ENCODE measurements at places on chromosomes 4 and X.

GRCh38 chr4:10033191-10033881, 12.0 kb upstream of the SLC2A9 start:
- DNase-seq, result no peak

DNA sequence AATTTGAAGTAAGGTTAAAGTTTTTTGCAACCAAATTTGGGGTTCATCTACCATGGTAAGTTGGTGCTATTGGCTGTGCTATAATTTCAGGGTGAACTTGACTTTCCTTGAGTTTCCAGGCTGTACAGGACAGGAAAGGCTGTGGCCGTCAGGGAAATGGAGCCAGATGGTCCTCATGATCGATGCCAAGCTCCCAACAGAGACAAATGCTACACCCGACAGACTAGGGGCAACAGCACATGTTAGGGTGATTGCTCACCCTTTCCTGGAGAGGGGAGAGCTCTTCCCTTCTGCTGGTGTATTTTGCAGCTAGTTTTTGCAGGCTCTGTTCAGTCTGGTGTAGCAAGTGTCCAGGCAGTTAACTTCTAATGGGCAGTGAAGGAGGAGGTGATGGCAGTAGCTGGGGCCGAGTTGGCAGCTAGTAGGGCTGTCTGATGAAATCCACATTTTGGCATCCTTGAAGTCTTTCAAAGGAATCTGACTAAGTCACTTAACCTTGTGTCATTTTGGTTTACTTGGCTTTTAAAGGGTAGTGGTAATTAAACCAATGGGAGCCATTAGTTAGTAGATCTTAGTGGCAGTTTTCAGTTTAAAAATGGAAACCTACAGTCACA, 47.8 kb downstream of the GAB1 start:
- DNase-seq, result no peak

GRCh38 chr4:176654565-176655216, 138.0 kb downstream of the VEGFC start:
- no peak for DNase-seq

- DNase-seq, result no peak
These were observed 47.0 kb upstream of the FAT1 start for GRCh38 chr4:186770481-186771175.

DNA sequence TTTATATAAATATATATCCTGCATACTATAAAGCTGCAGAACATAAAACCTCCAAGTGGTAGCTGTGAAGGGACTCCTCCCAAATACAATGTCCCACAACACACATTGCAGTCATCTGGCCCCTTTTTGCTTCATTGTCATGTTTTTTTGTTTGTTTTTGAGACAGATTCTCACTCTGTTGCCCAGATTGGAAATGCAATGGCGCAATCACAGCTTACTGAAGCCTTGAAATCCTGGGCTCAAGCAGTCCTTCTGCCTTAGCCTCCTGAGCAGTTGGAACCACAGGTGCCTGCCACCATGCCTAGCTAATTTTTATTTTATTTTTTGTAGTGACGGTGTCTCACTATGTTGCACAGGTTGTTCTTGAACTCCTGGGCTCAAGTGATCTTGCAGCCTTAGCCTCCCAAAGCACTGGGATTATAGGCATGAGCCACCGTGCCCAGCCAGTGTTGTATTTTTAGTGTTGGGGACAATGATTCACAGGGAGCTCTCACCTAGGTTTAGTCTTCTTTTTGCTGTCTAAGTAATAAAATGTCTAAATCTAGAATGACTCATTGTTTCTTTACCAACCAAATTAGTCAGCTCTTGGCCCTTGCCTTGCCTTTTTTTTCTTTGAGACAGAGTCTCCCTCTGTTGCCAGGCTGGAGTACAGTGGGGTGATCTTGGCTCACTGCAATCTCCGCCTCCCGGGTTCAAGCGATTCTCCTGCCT, 24.0 kb upstream of the XIAP start:
- no peak for DNase-seq

GRCh38 chr4:7801001-7801400, 138.7 kb downstream of the AFAP1 start:
- DNase-seq, result no peak

- no peak for DNase-seq
These were observed 19.6 kb upstream of the MYOZ2 start for GRCh38 chr4:119116021-119116420.

DNA sequence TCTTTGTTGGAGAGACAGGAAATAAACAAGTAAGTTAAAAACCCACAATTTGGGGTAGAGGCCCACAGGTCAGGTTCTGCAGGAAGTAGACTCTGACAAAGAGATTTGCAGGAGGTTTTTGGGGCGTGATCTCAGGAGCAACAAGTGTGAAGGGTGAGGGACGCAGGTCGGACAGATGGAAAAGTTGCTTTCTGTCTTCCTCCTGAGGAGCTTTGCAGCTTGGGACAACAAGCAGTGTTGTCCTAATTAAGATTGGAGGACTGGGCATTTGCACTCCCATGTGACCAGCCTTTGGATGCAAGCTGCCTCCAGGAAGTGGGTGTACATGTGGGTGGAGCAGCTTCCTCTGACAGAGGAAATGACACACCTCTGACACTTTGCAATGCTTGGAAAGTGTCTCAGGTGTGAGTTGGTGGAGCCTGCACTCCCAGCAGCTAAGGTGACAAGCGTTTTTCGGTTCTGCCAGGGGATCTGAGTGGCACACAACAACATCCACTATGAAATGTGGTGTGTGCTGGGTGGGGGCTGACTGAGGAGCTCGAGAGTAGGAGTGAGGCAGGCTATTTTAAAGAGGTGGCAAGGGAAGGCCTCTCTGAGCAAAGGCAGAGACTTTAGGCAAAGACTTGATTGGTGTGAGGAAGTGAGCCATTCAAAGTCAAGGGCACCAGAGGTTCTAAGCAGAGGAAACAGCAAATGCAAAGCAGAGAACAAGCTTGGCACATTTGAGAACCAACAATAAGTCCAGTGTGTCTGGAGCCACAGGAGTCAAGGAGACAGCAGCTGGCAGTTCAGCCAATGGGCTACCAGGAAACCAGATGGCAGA, 339.8 kb upstream of the GATB start:
- no peak for DNase-seq

- DNase-seq, result no peak
These were observed 115.7 kb upstream of the TEX13C start for GRCh38 chrX:125203737-125204578.

DNA sequence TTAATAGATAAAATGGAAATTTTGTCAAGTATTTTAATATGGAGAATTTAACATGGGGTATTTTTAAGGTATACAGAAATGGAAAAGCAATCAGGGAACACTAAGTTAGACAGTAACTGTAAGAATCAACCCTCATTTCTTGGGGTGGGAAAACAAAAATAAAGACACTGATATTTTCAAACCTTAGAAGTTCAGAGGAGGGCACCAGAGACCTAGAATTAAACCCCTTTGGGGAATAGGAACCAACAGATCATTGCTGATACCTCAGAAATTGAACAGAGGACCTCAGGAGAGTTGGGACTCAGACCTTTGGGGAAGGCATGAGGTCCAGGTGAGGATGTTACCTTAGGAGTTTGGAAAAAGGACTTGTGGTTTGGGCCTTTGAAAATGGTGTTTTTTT, 435.6 kb downstream of the TMA16 start:
- no peak for DNase-seq

DNA sequence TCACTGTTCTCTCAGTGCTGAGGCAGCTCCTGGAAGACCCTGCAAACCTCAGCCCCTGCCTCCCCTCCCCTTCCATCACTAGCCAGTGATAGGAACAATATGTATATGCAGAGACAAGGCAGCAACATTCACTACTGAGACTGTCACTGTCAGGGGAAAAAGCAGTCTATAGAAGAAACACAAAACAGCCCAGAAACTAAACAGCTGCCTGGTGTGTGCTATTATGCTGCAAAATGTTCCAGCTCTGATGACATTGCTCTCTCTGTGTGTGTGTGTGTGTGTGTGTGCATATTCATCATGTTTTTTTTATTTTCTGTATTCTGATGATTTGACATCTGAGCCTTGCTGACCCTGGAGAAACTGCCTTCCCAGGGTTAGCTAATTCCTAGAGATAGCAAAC, 147.2 kb downstream of the SPATA18 start:
- DNase-seq, result no peak

DNA sequence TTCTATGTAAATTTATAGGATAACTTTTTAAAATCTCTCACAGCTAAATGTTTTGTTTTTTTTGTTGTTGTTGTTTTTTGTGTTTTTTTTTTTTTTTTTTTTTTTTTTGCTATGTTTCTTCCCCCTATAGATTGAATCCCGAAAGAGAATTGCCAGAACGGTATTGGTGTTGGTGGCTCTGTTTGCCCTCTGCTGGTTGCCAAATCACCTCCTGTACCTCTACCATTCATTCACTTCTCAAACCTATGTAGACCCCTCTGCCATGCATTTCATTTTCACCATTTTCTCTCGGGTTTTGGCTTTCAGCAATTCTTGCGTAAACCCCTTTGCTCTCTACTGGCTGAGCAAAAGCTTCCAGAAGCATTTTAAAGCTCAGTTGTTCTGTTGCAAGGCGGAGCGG, 4.1 kb downstream of the BRS3 start:
- no peak for DNase-seq

- no peak for DNase-seq
These were observed 37.4 kb downstream of the SCD5 start for GRCh38 chr4:82761229-82761628.

DNA sequence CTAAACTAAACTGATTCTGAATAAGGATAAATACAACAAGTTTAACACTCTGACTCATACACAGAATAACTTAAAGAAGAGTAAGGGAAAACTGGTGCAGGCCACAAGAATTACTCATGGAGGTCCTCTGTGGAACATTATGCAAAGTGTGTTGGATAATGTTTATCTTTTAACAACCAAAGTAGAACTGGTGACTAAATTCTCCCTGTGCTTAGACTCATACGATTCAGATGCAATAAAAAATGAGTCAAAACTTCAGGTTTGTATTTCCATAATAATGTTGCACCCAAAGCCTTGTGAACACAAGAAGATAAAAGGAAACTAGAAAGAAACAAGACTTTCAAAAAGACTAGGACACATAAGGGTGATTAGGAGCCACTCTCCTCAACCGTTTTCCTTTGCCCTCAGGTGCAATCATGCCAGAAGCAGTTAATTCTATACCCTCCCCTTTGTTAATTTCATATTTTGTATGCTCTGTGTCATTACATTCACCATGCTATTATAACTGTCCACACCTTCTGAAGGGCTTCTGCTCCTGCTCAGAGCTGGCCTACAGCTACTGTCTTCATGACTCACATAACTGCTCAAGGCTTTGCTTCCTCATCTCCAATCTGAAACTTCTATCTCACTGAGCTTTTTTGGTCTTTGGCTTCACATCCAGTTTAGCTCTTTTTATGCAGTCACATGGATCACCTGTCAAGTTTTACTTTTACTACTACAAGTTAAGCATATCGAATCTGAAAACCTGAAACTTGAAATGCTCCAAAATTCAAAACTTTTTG, 60.2 kb downstream of the KCNIP4 start:
- DNase-seq, result no peak

DNA sequence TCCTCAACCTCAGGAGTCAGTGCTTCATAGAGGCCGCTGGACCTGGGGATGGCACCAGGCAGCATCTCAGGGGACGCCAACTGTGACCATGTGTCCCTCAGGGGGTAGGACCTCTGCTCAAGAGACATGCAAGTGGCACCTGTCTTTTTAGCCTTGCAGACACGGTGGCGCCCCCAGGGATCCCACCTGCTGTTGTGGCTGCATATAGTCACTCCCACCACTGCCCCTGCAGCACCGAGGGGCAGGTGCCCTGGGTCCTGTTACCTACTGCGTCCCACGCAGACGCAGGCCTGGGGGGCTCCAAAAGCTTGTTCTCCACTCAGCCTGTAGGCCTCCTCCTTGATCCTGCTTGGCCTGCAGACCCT, 2.5 kb downstream of the MYL5 start:
- no peak for DNase-seq

- DNase-seq, result no peak
These were observed 8.6 kb upstream of the FHIP1A start for GRCh38 chr4:151400343-151400742.

GRCh38 chrX:13164611-13165010, 120.2 kb upstream of the FAM9C start:
- DNase-seq, result no peak

- DNase-seq, result no peak
These were observed 45.7 kb upstream of the NDST4 start for GRCh38 chr4:115159141-115159540.

DNA sequence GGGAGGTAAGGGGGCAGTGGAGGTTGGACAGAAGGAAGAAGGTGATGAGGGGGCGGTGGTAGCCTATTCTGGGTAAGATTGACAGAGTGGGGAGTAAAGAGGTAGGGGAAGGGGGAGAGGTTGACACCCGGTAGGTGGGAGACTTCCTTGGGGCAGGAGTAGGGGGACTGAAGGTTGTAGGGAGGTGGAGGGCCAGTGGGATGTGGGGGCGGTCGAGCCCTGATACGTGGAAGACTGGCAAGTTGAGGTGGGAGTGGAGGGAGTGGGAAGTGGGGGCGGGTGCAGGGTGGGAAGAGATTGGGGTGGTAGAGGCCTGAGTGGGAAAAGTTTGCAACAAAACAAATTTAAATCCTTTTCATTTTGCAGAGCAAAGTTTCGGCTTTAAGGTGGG, 1.7 kb downstream of the GCNA start:
- no peak for DNase-seq

DNA sequence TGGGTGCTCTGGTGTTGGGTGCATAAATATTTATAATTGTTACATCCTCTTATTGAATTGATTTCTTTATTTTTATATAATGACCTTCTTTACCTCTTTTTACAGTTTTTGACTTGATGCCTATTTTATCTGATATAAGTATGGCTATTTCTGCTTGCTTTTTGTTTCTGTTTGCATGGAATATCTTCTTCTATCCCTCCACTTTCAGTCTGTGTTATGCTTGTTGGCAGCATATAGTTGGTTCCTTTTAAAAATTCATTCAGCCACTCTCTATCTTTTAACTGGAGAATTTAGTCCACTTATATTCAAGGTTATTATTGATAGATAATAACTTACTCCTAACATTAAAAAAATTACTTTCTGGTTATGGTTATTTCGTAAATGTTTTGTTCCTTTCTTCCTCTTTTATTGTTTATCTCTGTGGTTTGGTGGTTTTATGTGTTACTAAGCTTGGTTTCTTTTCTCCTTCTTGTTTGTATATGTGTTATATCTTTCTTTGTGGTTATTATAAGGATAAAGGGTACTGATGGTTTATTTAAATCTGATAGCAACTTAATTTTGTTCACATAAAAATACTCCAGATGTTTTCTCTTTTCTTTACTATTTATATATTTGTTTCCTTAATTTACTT, 69.5 kb downstream of the IL15 start:
- DNase-seq, result no peak

DNA sequence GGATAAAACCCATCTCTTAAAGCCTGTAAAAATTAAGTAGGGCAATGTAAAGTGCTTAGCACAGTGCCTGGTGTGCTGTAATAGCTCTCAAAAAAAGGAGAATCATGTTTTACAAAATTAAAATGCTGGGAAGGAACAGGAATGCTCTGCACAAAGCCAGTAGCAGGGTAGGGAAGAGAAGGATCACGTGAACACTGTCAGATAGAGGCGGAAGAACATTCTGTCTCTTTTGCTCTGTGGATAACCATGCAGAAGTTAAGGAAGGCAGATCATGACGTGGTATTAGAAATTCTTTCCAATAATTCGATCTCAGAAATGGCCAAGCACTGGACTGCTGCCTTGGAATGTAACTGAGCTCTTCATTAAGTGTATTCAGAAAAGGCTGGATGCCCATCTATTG, 136.2 kb upstream of the PDLIM3 start:
- DNase-seq, result no peak
